ENCODE measurements at places on chromosomes 13 and 19.

GRCh38 chr19:14487370-14488125 lies 8.4 kb downstream of the GIPC1 start:
- no peak for DNase-seq

DNA sequence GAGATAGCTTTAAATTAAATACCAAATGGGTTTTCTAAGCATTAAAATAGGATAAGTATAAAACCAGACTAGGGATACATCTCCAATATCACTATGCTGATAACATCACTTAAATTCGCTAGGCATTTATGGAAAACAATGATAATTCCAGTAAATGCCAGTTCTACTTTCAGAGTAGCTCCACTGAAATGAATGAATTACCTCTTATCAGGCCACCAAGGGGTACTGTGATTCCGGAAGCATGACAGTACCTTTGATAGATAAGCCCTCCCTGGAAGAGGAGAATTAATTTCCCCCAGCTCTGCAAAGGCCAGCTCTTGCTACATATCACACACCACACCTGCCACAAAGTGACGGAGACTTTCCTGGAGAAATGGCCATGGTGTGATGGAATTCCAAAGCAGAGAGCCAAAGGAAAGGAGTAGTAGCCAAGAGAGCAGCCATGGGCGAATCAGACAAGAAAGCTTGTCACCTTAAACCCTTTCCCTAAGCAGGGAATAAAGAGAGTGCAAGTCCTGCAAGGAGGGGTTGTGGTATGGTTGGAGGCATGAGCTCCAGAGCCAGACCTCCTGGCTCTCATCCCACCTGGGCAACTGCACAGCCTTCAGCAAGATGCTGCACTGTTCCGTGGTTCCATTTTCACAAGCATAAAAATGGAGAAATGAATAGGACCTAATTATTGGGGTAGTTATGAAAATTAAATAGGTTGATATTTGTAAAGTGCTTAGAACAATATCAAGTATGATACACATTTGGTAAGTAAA lies 423.1 kb downstream of the FGF14 start:
- no peak for DNase-seq

DNA sequence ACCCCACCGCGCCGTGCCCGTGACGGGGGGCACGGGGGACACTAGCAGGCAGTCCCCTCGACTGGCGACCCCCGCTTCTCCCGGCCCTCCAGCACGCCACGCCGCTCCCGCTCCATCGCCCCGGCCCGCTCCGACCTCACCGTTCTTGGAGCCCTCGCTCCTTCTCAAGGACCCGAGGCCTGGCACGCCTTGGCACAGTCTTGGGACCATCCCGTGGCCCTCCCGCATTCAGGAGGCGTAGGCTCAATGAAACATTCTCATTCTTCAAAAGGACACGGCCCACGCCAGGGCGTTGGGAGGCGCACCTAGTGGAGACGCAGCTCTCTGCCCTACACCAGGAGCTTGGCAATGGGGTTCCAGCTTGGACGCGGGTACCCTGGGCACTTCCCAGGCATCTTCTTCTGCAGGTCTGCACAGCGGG lies 473 bp upstream of the CERS1 start:
- no peak for DNase-seq

DNA sequence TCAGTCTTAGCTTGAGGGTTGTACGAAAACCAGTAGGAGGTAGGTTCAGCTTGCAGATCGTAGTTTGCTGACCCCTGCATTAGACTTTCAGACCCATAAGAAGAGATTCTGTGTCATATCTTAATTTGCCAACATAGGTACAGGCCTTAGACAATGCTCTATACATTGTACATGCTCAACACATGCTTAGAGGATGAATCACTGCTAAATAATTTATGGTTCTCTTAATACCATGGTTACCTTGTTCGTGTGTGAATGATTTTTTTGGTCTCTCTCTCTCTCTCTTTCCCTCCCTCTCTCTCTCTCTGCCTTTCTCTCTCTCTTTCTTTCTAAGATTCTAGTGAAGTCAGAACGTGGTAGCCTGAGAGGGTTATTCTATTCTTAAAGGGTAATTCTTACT lies 112.2 kb downstream of the FGF14 start:
- no peak for DNase-seq

DNA sequence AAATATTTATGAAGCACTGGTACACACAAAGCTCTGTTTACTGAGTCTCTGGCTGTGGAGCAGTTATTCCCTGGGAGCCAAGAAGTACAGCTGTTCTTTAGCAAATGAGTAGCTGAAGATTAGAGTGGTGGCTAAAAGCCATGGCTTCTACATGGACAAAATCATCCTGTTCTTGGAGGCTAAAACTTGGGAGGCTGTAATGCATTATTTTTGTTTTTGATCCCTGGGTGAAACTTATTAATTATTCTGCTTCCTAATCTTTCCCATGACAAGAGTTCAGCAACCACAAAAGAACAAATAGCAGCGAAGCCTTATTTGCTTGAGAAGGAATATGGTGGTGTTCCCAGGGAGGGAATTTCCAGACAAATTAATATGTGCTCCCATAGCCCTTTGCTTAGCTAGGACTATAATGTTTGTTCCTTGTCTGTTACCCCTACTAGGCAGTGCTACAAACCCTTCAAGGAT lies 109.5 kb downstream of the DCT start:
- no peak for DNase-seq

DNA sequence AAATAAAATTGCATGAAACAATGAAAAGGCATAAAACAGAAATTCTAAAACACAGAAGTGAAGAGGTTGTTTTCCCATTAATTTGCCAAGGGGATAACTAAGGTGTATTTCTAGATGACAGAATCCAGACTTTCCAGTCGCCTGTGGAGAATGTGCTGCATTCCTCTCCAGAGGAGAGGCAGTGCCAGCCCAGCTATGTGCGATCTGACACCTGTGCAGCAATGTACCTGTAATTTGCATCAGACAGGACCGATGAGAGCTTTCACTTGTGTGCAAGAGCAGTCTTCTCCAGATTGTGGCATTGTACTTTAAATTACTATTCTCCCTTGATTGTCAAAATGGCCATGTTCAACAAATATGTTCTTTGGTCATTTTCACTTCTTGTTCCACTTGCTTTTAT lies 1037.9 kb downstream of the EFNB2 start:
- DNase-seq = no peak

DNA sequence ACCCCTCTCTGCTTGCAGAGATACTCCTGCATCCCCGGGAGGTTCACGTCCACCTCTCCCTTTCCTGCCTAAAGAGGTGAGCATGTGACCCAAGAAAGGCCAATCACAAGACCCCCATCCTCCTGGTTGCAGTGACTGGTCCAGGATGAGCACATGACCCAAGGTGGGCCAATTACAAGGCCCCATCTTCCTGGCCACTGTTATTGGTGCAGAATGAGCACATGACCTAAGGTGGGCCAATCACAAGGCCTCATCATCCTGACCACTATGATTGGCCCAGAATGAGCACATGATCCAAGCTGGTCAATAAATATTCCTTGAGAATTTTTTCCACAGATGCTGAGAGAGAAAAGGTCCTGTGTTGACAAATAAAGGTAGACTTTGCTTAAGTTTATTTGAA lies 350.7 kb downstream of the EFNB2 start:
- DNase-seq = no peak

GRCh38 chr19:46495786-46496099 lies at the start of gene PNMA8B:
Gene PNMA8B (minus strand): TSS chr19:46495867. CDS start chr19:46495465, 402 bp downstream.
- peak; percentile 10 for DNase-seq

DNA sequence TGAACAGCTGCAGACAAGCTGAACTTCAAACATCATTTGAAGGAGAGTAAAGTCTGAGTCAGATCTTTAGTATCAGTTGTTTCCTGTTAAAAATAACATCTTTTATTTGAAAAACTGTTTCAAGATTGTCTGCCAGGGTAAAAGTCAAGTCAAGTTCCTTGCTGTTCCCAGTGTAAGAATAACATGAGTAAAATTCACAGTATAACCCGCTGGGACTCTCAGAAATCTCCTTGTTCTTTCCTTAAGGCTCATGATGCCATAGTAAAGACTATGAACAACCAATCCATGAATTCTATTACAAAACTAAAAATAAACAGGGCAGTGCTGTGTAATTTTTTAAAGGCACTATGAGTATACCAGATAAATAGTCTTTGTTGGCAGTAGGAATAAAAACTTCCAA lies 112.9 kb downstream of the IRS2 start:
- no peak for DNase-seq

DNA sequence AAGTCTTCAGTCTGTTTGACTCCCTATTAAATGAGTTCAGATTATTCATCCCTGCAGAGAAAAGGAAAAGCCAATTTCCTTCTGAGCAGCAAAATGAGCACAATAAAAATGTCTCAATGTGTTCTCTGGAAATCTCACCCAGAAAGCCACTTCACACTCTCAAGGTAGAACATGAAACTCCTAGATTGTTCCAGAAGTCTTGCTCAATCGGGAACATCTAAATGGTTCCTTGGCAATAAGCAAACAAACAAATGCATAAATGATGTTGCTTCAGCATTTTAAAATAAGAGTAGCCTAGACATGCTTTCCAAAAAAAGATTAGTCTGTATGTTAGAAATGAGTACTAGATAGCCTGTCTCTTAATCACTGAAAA lies 59.7 kb upstream of the TNFRSF19 start:
- DNase-seq = no peak

DNA sequence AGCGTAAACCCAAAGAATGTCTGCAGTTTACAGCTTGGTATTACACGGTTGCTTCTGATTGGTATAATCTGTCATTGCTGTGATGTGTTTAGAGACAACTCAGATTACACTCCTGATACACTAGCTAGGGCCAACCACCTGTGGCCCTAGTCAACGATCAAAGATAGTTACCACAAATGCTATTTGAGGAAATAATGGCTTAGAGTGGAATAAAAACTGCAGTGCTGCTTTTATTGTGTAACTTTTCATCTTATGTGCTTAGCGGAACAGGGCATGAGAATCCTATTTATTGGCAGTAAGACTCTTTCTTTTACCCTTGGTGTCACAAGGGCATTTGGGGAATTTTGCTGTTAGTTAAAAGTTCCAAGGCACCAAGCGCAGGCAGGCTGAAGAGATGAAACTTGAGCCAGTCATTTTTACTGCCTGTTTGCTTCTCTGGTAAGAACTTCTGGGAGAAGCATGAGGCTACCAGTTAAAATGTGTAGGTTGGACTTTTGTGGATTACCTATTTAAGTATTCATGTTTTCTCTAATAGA lies 363.3 kb downstream of the KCNRG start:
- DNase-seq = no peak

DNA sequence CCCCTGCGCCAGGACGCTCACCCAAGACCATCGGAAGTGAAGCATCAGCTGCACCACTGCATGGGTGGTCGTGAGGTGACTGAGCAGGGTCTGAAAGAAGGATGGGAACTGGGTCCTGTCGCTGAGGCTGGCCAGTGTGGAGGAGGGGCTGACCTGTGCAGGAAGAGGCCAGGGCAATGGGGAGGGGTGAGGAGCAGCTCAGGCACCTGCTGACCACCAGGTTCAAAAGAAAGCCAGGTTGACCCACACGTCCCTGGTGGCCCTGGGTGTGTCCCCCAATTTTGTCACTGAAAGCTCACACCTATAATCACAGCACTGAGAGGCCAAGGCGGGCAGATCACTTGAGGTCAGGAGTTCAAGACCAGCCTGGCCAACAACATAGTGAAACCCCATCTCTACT lies 13.7 kb upstream of the ZSCAN1 start:
- DNase-seq = no peak

GRCh38 chr19:45469945-45470761 lies 2.4 kb downstream of the FOSB start:
- DNase-seq = peak; percentile 64

DNA sequence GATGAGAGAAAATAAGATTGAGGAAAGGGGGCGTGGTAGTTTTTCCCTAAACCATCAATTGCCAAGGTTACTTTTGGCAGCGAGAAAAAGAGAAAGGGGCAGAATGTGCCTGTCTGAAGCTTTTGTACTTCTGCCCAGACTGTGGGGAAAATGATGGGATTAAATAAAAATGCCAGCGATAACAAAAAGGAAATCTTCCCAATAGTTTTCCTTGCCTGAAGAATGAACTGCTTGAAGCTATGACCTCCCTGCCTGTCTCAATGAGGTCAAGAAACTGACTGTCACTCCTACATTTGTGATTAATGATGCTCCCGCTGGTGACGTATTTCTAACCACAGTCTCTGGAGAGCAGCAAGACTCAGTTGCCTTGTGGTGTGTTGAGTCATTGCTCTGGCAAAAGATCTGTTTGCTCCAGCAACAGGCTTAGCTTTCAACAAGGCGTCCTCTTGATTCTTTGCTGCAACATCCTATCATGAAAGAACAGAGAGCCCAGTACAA lies 1051.5 kb downstream of the DIAPH3 start:
- DNase-seq = no peak

DNA sequence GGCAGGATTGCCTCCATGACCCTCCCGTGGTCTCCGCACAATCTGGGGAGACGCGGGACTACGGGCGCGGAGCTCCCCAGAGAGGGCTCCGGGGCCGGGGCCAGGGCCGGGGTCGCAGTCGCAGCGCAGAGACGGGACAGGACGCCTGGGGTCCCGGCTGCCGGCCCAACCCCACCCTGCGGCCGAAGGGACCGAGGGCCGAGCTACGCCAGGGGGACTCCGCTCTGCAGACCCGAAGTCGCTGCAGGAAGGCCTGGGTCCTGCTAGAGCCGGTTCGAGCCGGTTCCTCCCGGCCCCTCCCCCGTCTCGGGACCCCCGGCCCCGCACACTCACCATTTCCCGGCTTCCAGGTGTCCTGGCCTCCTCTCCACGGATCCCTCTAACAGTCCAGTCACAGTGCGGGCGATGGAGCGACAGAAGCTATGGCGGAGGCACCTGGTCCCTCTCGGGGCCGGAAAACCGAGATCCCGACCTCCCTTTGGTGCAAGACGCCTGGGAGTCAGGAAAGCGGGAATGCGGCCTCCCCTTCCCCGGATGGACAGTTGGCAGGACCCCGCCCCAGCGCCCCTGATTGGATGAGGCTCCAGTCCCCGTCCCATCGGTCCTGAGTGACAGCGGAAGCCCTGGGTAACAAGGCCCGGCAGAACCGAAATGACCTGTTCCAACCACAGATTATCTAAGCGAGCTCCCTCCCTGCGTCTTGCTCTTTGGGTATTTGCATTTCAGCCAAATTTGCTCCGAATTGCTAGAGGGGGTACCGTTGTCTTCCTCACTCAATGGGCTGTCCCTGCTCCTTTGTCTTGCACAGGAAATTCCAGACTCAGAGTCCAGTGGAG lies at the start of gene ZNF625:
Gene ZNF625, minus strand, starts transcription at position 512 of the 836 bp plus-strand sequence. Its CDS starts 176 bp downstream, at position 336.
- DNase-seq = no peak

GRCh38 chr13:53068585-53069520 lies 40.2 kb downstream of the OLFM4 start:
- no peak for DNase-seq

- DNase-seq = no peak
Measured at GRCh38 chr19:23992348-23992747, 77.7 kb downstream of the ZNF726 start.

- DNase-seq = no peak
Measured at GRCh38 chr13:97484301-97484700, 50.3 kb downstream of the RAP2A start.

GRCh38 chr19:45917421-45918091 lies 3.0 kb upstream of the NANOS2 start:
- DNase-seq = no peak

GRCh38 chr19:13032837-13033236 lies 37.6 kb downstream of the NFIX start:
- DNase-seq = no peak
